ENCODE measurements at places on chromosomes 1 and 21.

DNA sequence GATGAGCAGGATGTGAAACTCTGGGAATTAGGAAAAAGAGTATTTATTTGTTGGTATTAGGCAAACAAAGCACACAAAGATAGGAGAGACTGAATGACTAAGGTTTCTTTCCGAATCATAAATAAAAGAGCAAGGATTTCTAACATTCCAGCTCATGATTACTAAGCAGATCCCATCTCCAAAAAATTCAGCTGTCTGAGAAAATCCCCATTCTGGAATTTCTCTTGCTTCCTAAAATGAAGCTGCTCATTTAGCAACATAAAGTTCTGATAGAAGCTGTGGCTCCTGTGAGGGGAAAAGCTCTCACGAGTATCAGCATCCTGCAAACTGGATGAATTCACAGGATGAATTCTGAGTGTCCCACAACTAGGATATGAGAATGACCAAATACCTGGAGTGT, 6.7 kb upstream of the SH2D5 start:
- DNase-seq = no peak

- no peak for DNase-seq
Measured at GRCh38 chr1:112702067-112702395, 4.9 kb downstream of the RHOC start.

- DNase-seq = no peak
Measured at GRCh38 chr1:46453449-46453848, 36.2 kb upstream of the DMBX1 start.

DNA sequence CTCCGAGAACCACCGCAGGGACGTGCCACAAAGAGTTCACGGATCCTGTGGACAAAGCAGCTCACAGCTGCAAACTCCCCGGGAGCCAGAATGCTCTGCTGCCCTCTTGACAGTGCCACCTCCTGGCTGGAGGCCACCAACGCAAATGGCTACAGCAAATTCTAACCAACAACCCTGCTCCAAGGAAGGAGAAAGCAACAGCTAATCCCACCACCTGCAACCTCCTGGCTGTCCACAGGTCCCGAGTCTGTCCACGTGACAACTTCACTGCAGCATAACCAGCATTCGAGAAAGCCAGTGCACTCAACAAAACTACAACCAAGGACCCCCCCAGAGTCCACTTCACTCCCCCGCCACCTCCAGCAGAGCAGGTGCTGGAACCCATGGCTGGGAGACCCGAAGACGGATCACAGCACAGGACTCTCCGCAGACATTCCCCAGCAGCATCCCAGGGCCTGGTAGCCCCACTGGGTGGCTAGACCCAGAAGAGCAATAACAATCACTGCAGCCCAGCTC, 17.3 kb downstream of the POFUT2 start:
- no peak for DNase-seq

GRCh38 chr1:224175617-224176016, 7.4 kb upstream of the DEGS1 start:
- no peak for DNase-seq

DNA sequence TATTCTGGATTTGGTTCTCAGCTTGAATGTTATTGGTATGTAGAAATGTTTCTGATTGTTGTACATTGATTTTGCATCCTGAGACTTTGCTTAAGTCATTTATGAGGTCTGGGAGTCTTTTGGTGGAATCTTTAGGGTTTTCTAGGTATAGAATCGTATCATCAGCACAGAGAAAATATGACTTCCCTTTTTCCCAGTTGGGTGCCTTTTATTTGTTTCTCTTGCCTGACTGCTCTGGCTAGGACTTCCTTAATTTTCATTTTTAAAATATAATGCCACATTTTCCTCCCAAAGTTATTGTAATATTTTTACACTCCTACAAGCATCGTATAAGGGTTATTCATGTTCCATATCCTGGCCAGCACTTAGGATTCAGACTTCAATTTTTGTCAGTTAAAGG, 111.1 kb downstream of the FNBP1L start:
- no peak for DNase-seq

DNA sequence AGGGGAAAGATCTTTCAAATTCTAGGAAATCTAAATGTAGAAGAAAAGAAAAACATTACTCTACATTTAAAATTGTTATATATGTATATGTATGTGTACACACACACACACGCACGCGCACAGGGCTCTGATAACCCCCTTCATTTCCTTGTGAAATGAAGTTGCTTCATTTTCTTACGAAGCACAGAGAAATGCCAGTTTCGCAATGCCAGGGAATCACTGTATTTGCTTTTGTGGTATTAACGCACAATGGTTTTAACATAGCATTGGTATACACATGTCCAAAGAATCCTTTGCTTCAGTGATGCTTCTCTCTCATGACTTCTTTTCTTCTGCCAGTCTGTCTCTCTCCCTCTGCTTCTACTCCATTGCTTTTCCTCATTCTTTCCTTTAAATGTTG, 8.4 kb upstream of the DDAH1 start:
- DNase-seq = no peak

GRCh38 chr1:237809099-237809498, 81.6 kb downstream of the ZP4 start:
- no peak for DNase-seq

GRCh38 chr1:22963044-22963677, 9.5 kb downstream of the LACTBL1 start:
- no peak for DNase-seq

GRCh38 chr1:199396456-199396855, 631.1 kb upstream of the NR5A2 start:
- DNase-seq = no peak

DNA sequence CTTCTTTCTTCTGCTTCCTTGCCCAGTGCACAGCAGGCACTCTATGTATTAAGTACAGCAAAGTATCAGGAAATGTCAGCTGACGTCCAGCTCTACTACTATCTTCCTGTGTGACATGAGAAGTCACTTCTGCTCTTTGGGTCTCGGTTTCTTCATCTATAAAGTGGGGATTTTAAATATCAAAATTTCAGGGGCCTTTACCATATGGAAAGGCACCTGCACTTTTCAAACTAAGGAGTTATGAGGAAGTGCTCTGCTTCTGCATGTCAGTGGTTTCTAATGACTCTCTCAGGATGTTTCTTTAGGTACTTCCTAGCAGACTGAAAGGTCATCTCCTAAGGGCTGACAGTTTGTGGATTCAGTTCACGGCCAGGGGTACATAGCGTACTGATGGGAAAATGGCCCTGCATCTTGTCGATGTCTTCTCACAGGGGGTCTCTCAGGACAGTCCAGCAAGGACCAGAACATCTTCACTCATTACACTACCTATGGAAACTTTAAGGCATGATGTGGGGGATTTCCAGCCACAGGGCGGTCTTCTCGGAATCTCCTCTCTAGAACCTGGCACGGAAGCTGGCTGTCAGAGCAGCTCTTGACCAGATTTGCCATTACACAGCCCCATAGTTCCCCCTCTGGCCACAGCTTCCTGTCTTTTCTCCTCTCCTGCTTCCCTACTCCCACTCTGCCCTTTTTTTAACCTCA, 42.0 kb upstream of the MTF1 start:
- no peak for DNase-seq

Measured in NCI-H1930 (cell line).